ENCODE measurements at places on chromosomes 16 and 17.

DNA sequence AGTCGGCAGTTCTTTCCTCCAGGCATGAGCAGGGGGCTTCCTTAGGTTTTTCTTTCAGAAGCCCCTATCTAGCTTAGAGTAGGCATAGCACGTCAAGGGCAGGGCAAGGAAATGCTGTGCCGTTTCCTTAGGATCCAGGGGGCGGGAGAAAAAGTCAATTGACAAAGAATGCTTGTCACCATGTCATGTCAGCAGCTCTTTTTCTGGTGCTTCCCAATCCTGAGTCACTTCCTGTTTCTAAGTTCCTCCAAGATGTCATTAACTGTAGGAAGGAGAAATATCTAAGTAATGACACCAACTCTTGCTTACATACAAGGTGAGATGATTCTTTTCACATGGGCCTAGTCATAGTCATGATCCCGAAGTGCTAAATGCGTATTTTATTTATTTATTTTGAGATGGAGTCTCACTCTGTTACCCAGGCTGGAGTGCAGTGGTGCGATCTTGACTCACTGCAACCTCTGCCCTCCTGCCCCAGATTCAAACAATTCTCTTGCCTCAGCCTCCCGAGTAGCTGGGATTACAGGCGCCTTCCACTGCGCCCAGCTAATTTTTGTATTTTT is 35.2 kb downstream of the GJC1 start:
- no peak for DNase-seq

DNA sequence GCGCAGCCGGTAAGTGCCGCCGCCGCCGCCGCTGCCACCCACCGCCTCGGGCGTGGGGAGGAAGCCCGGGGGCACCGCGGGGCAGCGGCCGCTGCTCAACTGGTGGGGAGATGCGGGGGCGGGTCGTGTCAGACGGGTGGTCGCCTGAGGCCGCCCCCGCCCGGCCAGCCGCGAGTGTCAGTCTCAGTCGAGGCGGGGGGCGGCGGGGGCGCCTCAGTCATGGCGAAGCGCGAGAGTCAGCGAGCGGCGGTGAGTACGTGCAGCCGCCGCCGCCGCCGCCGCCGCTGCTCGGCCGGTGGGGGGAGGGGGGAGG is 76.2 kb downstream of the CHD9 start:
- DNase-seq: no peak

- no peak for DNase-seq
Measured at GRCh38 chr17:82391496-82392066, 20.0 kb downstream of the UTS2R start.

DNA sequence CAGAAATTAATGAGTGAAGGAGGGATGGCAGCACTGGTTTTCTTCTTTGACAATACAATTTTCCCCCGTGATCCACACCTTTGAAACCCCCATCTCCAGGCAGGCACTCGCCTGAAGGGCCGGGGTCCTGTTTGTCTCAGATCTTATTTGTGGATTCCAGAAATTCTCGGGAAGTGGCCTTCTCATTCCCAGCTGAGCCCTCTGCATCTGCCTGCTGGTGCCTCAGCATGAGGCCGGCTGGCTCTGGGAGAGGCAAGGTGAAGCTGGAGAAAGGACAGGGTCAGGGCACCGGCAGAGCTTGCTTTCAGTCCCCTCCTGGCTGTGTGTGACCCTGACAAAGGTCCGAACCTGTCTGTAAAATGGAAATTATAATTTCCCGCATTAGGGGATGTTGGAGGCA is 35.8 kb upstream of the C1QL1 start:
- DNase-seq: no peak

- DNase-seq: no peak
Measured at GRCh38 chr16:75660726-75661302, 13.2 kb downstream of the TERF2IP start.

DNA sequence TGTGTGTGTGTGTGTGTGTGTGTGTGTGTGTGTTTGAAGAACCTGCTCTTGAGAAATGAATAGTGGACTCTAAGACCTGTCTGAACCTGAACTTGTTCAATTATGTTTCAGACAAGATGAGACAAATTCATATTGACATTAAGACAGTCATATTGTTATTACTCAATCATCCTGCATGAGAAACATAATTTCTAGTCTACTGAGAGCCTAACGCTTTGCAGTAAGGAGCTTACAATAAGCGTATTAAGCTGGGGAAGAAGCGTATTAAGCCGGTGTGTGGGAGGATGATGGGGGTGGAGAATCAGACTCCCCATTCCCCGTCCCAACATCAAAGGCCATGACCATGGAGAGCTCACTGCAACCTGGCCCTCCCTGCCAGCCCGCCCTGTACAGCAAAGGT is 22.4 kb upstream of the MNT start:
- no peak for DNase-seq

- DNase-seq: peak; percentile 69
Measured at GRCh38 chr17:42288803-42289610, 709 bp downstream of the STAT5A start.

DNA sequence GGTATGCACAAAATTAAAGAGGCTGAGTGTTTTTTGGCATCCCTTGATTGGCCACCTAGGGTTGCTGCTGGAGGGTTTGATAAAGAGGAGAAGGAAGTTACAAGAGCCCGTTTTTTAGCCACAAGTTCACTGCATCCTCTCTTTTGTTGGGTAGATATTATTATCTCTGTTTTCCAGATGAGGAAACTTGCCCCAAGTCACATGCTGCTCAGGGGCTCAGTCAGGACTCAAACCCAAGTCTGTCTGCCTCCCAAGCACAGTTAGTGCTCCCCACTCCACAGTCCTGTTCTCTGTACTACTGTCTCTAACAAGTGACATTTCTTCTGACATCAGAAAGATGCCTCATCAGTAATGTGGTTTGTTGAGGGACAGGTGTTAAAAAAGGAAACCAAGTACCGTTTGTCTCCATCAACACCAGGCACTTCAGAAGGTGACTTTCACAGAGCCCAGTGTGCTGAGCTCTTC is 1.4 kb downstream of the NT5M start:
- no peak for DNase-seq

GRCh38 chr17:14724770-14725169 is 423.9 kb downstream of the HS3ST3B1 start:
- no peak for DNase-seq

- no peak for DNase-seq
Measured at GRCh38 chr16:15553313-15554088, 89.5 kb downstream of the MARF1 start.

DNA sequence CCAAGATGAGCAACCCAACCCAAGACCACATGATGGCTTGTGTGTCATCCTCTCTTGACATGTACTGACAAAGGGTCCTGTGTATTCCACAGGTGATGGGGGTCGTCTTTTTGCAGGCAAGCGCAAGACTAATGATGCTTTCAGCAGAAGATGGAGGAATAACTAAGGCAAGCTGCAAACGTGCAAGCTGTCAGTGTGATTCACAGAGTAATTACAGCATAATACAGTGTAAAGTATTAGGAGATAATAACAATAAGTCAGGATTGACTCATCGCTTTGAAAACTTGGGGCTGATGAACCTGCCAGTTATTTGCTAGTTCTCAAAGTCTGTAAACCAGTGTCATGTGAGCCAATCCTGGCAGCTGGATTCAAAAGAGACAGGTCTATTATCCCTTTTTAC is 41.6 kb upstream of the ASIC2 start:
- DNase-seq: no peak

DNA sequence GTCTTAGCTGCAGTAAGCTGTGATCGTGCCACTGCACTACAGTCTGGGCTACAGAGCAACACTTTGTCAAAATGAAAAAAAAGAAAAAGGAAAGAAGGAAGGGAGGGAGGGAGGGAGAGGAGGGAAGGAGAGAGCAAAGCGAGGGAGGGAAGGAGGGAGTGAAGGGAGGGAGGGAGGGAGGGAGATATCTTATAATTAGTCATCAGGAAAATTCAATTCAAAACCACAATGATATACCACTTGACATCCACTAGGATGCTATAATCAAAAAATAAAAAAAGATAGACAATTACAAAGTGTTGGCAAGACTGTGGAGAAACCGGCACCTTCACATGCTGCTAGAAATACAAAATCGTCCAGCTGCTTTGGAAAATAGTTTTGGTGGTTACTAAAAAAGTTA is 93.8 kb downstream of the CDC27 start:
- DNase-seq: no peak

- no peak for DNase-seq
Measured at GRCh38 chr17:27631897-27632725, 1.1 kb downstream of the LGALS9 start.

GRCh38 chr17:30530346-30531025 is 53.3 kb downstream of the GOSR1 start:
- no peak for DNase-seq

DNA sequence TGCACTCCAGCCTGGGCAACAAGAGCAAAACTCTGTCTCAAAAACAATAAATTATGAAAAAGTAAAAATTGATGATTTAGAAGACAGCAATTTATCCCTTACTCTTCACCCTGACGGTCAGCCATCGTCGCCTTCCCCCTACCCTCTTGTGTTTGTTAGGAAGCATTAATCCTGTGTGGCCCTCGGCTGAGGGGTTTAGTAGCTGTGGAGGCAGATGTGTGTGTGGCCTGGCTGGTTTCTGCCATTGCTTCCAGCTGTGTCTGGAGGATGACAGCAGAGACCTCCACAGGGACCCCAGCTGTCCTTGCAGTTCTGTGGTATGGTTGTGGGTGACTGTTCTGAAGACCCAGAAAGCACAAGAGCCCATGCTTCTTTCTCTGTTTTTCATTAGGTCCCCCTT is 25.9 kb downstream of the DBNDD1 start:
- DNase-seq: no peak

DNA sequence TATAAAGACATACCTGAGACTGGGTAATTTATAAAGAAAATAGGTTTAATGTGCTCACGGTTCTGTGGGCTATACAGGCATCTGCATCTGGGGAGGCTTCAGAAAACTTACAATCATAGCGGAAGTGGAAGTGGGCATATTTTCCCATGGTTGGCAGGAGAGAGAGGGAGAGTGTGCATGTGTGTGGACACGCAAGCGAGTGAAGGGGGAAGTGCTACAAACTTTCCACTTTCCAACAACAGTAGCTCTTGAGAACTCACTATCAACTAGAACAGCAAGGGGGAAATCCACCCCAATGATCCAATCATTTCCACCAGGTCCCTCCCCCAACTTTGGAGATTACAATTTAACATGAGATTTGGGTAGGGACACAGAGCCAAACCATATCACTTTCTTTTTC is 11.1 kb downstream of the TAOK1 start:
- no peak for DNase-seq

- DNase-seq: no peak
Measured at GRCh38 chr17:16997514-16998429, 25.9 kb upstream of the TNFRSF13B start.

GRCh38 chr17:33709881-33710280 is 416.8 kb upstream of the ASIC2 start:
- DNase-seq: no peak

DNA sequence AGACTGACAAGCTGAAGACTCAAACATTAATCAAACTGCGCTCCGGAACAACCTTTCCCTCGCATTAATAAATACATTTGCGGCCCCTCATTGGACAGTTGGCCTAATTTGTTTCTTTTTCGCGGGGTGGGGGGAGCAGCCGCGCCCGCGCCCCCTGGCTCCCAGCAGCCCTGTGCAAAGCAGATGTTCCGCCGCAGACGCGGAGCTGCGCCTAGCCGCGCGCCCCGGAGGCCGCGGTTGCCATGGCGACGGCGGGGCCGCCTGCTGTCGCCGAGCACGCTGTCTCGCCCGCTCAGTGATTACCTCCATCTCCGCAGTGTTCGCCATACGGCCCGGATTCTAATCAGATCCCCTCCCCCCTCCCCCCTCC is 25.5 kb downstream of the COPZ2 start:
- peak; percentile 90 for DNase-seq

GRCh38 chr17:36885153-36885735 is 52.0 kb upstream of the LHX1 start:
- no peak for DNase-seq

DNA sequence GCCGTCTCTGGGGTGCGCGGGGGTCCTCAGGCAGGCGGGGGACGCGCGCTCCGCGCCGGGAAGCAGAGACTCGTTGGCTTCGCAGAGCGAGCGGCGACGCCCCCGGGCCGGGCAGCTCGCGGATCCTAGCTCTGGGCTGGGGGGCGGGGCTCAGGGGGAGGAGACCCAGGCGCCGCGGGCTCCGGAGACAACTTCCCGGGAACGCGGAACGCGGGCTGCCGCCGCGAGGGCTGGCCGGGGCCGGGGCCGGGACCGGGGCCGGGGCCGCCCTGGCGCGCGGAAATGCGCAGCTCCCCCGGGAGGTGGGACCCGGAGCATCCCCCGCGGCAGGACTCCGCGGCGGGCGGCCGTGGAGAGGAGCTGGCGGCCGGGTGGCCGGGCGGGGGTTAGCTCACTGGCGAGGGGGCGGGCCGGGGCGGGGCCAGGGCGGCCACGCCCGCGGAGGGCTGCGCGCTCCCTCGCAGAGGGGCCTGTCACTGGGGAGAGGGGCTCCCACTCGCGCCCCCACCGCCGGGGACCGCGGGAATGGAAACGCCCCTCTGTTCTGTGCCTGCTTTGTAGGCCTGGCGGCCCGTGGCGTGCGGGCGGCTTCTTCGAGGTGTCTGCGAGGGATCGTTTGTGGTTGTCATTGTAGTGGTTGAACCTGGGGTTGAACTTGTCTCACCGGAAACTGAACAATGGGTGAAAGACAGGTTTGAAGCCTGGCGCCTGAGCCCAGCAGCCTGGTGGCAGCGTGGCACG is at the start of gene GAS7:
GAS7 (minus strand) TSS at position 98 of the 741 bp plus-strand sequence.
- DNase-seq: no peak

- no peak for DNase-seq
Measured at GRCh38 chr16:68980695-68981315, 124.6 kb upstream of the HAS3 start.

DNA sequence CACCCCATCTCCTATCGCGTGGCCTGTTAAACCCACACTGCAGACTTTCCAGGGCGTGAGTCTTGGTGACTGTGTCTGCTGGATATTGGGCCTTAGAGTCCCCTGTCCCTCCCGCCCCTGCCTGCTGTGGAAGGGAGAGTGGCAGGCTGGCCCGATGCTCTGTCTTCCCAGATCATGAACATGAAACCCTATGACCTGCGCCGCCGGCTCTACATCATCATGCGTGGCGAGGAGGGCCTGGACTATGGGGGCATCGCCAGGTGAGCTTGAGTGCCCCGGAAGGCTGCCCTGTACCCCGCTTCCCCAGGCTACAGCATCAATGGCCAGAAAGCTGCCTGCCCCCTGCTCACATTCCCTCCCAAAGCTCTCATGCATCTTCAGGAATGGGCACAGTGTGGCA is 19.5 kb upstream of the CLEC18A start:
- no peak for DNase-seq

GRCh38 chr17:63480192-63480784 is 3.4 kb downstream of the ACE start:
- no peak for DNase-seq
